ENCODE measurements at places on chromosomes 4 and X. TPM values are rescaled to one million over a fixed set of nuclear protein-coding genes. Genes with fewer than 3 reads are reported as not detected.

- no peak for DNase-seq
These were observed 108.8 kb downstream of the TMA16 start for GRCh38 chr4:163603257-163603656.

DNA sequence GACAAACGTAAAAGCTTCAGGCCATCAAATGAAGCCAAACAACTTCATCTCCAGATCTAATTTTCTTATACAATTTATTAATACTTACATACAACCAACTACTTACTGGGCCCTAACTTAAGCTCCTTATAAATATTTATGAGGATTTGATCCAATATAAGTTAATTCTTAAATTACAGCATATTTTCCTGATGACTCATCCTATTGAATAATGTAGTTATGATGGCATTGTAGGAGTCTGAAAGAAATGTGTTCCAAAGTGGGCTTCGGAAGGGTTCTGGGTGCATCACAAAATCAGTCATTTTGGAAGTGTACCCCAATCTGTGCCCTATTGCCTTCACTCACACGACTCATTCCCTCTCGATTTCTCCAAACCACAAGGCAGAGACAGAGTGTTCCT lies 455.1 kb upstream of the CTSO start:
- DNase-seq, result no peak

DNA sequence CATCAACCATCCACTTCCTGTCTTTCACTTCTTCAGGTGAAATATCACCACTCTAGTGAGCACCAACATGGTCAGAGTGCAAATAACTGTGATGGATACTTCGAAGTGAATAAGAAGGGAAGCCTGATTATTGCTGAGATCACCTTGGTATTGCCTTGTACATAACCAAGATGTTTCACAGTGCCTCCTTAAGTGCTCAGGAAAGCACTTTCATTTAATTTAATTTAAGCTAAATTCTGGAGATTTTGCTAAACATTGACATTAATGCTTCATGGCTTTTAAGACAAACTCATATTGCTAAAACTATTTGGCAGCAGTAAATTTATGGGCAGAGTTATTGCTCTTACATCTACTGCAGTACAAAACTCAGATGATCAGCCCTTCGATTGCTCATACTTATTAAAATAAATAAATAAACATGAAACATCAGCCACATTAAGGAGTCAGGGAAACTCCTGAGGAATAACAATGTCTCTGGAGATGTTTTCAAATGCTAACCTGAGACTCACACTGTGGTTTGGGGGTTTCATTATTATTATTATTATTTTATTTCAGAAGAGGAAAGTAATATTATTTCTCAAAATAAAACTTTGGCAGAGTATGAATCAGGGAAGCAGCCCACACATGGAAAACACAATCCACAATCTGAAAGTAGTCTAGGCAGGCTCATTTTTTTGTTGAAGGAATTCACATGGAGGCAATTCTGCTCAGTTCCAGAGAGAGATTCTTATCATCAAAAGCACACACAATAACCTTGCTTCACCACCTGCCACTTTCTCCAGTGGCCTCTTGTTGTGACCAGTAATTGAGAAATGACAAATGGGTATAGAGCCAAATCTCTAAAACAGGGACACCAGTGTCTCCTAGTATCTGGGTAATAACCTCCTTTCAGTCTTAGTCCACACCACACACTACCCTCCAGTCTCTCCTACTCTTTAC lies 344.2 kb downstream of the MAPK10 start:
- no peak for DNase-seq

GRCh38 chr4:1048773-1049590 lies 37.6 kb downstream of the FGFRL1 start:
- no peak for DNase-seq

- DNase-seq, result no peak
These were observed 131.5 kb downstream of the HS3ST1 start for GRCh38 chr4:11297201-11297600.

Gene RPS6KA6
- polyA plus RNA-seq, result 8.1 TPM

Gene TMEM47
- 47.4 TPM for polyA plus RNA-seq

Gene DACH2
- polyA plus RNA-seq, result 26.3 TPM

Gene RNF150
- polyA plus RNA-seq, result 30.2 TPM

Data from left renal pelvis (tissue), 4 donors.